ENCODE measurements at places on chromosomes 3 and 15.

- DNase-seq = no peak
Measured at GRCh38 chr15:85531083-85531482, 150.7 kb downstream of the AKAP13 start.

GRCh38 chr3:71998995-71999673 lies 214.2 kb upstream of the PROK2 start:
- no peak for DNase-seq

DNA sequence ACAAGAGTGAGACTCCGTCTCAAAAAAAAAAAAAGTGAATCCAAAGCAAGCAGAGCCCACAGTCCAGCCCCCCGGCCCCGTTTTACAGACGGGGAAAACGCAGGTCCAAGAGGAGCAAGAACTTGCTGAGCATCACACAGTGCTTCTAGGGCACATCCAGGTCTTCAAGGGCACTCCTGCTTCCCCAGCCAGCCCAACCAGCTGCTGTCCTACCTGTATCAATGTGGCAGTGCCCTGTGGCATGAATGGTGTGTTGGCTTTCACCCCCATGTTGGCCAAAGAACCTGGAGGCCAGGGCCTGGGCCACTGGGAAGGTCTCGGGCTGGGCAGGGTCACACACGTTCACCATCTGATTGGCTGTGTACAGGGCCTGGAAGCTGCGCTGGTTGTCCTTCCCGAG lies 4.6 kb downstream of the MAN2C1 start:
- DNase-seq = no peak

DNA sequence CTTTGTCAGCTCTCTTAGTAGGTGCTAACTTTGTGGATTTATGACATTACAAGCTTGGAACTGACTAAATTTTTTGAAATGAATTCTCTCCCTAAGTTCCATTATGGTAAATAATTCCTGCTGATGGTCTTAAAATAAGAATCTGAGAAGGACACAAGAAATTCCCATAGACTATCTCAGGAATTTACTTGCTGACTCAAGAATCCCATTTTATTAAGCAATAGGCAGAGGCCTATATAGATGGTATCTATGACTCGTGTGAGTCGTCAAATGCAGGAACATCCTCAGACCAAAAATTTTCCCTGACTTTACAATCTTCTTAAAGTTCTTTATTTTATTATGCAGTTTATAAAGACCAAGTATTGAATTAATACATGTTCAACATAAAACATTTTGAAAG lies 30.7 kb upstream of the CBLB start:
- peak; percentile 25 for DNase-seq

DNA sequence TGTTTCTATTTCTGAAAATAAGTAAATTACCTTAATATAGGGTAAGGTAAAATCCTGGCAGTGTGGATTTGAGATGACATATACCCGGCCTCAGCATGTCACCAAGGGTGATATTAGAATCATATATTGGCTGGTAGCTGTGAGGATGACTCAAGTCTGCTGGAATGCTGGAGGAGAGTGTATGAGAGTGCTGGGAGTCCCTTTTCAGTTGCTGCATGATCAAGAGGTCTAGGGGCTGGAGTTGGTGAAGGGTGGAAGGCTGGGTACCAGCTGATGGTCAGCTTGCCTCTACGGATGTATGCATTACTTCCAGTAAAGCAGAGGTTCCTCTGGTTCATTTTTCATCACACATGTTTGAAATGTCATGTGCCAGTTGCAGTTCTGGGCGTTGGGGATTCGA lies 40.6 kb downstream of the SLC25A26 start:
- DNase-seq = no peak

- no peak for DNase-seq
Measured at GRCh38 chr3:151900884-151901643, 27.6 kb downstream of the SUCNR1 start.

DNA sequence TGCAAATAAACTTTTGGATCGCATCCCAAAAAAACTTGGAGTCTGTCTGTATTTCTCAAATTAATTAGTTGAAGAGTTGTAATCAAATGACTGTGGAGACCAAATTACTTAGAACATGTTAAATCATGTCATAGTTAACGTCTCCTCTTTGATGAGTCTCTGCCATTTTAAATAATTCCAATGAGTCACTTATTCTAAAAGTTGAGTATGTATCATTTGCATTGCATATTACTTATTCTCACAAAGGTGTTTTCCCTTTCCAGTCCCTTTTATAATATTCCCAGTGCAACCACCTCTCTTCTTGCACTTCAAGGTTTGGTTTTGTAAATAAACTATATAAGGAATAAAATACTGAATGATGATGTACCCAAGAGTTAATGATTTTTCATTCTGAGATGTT lies 36.0 kb upstream of the MBNL1 start:
- DNase-seq = no peak

GRCh38 chr3:115658337-115659181 lies 35.2 kb downstream of the GAP43 start:
- peak; percentile 58 for DNase-seq

Data from A549 (cell line).